Motor neuron (in vitro differentiated cells): ENCODE measurements at places on chromosomes 3 and 15.

- no peak for ATAC-seq
These were observed 19.4 kb downstream of the TGFBR2 start for GRCh38 chr3:30625541-30626438.

GRCh38 chr15:69282104-69282743, 16.5 kb upstream of the PAQR5 start:
- ATAC-seq: no peak

- no peak for ATAC-seq
These were observed 46.3 kb downstream of the DHX30 start for GRCh38 chr3:47849186-47849698.

DNA sequence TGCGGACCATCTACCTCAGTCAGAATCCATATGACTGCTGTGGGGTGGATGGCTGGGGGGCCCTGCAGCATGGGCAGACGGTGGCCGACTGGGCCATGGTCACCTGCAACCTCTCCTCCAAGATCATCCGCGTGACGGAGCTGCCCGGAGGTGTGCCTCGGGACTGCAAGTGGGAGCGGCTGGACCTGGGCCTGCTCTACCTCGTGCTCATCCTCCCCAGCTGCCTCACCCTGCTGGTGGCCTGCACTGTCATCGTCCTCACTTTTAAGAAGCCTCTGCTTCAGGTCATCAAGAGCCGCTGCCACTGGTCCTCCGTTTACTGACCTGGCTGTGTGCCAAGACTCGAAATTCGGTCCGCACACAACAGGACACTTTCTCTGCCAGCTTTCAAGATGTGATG, 21.9 kb downstream of the NRROS start:
- ATAC-seq: no peak

DNA sequence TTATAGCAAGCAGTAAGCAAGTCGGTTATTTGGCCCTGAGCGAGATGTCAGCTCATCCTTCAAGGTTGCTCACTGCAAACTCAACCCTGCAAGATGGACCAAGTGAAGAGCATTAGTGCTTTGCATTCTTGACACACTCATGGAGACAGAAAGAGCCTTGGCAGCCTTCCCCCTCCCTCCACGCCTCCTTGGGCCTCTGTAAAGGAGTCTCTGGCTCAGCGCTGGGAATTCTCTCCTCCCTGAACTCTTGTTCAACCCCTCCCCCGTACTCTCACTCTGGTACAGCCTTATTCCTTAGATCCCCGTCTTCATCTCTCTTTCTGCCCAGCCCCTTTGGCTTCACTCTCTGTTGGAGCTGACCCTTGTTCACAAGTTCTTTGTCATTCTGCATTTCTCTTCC, 2.2 kb upstream of the CX3CR1 start:
- ATAC-seq: no peak

GRCh38 chr15:38795471-38796245, 231.0 kb upstream of the RASGRP1 start:
- ATAC-seq: no peak

- no peak for ATAC-seq
These were observed 248.8 kb upstream of the LYSMD4 start for GRCh38 chr15:99981839-99982658.

GRCh38 chr3:32278714-32279113, 40.2 kb downstream of the CMTM8 start:
- no peak for ATAC-seq

DNA sequence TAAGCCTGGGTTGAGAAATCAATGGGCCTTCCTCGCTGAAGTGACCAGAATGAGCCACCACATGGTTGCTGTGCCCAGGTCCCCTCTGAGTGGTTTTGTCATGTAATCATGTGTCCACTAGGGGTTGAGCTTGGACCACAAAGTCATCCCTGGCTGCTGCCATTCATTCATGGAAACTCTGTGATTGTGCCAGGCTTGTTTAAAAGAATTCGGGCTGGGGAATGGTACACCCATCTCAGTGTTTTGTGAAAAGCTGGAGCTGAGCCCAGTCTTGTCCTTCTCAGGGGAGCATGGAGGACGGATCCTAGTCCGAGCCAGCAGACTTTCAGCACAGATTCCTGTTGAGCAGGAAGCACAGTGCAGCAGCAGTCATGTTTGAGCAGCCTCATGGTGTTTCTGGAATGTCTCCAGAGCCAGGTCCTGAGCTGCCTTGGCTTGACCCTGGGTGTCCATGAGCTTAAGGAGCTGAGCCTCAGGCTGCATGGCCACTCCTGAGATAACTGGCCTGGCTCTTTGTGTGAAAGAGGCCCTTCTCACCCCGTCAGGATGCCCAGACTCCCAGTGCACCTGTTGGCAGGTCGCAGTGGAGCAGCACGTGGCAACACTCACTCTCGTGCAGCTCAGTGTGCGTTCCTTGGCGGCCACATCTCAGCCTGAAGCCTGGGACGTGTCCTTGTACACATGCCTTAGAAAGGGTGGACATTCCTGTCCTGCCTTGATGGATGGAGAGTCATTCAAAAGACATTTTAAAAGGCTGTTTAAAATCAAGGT, 260.3 kb upstream of the TPM1 start:
- ATAC-seq: peak; percentile 87

GRCh38 chr3:15345608-15346137, 13.3 kb upstream of the SH3BP5 start:
- no peak for ATAC-seq

DNA sequence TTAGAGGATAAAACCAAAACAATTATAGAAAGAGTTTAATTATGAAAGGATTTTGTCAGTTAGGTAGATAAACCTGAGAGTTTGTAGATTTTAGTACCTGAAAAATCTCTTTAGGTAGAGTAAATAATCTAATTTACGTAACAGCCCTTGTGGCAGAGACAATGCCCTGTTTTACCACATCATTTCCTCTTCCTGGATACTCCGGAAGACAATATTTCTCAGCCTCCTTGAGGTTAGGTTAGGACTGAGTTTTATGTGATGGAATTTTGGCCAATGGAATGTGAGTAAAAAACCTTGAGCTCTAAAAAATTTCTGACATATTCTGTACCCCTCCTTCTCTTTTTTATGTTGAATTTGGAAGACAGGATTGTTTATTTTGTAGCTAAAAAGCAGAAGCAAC, 50.7 kb upstream of the TPRG1 start:
- ATAC-seq: no peak

DNA sequence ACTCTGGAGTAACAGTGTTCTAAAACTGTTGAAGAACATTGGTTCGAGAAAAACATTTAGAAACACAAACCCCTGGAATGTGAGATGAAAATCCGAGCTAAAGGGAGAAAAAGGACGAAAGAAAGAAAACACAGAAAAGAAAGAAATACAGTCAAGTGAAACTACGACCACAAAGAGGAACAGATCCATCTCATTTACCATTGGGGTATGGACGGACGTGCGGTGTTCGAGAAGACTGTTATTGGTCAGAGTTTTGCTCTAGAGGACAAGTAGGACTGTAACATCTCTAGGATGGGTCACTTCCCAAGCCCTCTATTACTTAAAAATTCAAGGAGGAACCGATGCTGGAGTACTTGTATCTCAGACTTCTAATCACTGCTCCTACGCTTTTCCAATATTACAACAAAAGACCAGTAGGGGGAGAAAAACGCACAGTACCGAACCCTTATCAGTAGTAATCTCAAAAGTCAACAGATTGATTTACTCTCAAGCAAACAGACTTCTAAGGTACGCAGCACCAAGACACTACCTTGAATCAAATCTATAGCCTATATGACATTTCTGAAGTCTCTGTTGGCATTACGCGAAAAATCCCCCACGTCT, 1.1 kb upstream of the PIK3CA start:
- peak; percentile 18 for ATAC-seq

- no peak for ATAC-seq
These were observed 44.2 kb downstream of the SMAD6 start for GRCh38 chr15:66746231-66746605.

- no peak for ATAC-seq
These were observed 4.7 kb upstream of the DCBLD2 start for GRCh38 chr3:98906230-98906629.

DNA sequence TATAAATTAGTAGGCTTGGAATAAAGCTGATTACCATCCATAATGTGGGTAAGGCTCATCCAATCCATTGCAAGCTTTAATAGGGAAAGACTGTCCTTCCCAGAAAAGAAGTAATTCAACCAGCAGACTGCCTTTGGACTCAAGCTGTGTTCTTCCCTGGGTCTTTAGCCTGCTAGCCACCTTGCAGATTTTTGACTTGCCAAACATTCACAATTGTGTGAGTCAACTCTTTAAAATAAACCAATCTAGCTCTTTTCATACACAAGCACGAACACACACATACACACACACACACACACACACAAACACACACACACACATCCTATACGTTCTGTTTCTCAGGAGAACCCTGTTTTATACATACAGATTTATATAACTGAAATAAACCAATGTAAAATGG, 248.1 kb downstream of the NAALADL2 start:
- ATAC-seq: no peak

GRCh38 chr3:113377158-113377557, 64.1 kb downstream of the CFAP44 start:
- ATAC-seq: no peak
